ENCODE measurements at places on chromosomes 16 and 17. TPM values are rescaled to one million over a fixed set of nuclear protein-coding genes. Genes with fewer than 3 reads are reported as not detected.

Gene TBX6
- 0.66 TPM for total RNA-seq

Gene POLR3K
- total RNA-seq = 2.3 TPM

Gene MT1A
- total RNA-seq = not detected

Gene KRT10
- 14.5 TPM for total RNA-seq

Gene CCDC200
- total RNA-seq = not detected

Gene FBXL19
- total RNA-seq = 23.4 TPM

Gene ATP2C2
- total RNA-seq = 2.1 TPM

Gene KRT33A
- not detected for total RNA-seq

Gene B4GALNT2
- not detected for total RNA-seq

Gene HCRT
- 1.4 TPM for total RNA-seq

Gene MRPL58
- 25.1 TPM for total RNA-seq

Gene C16orf96
- total RNA-seq = 0.38 TPM

Gene VKORC1
- total RNA-seq = 66.6 TPM

Gene SCARF1
- total RNA-seq = 11.1 TPM

Gene SLFN14
- total RNA-seq = 1.0 TPM

Gene HS3ST3A1
- total RNA-seq = 22.7 TPM

Gene NUP88
- total RNA-seq = 87.0 TPM

Gene KRT36
- total RNA-seq = not detected

Gene VASN
- 32.7 TPM for total RNA-seq

Gene DLX4
- total RNA-seq = not detected

Gene KRT27
- 0.22 TPM for total RNA-seq

Gene RPGRIP1L
- 28.3 TPM for total RNA-seq

Gene SAT2
- 41.5 TPM for total RNA-seq

Gene CRYBA1
- 4,794 TPM for total RNA-seq

Gene ST6GALNAC2
- total RNA-seq = 28.5 TPM

Measured in camera-type eye (tissue), 1 donor.